GM04504 (cell line): ENCODE measurements at places on chromosomes 1 and 21.

- DNase-seq: no peak
These were observed 113.8 kb upstream of the DNAH14 start for GRCh38 chr1:224815647-224816046.

GRCh38 chr1:7962014-7962335, 464 bp downstream of the PARK7 start:
- DNase-seq: no peak

GRCh38 chr1:43256675-43257570, 12.9 kb upstream of the TMEM125 start:
- DNase-seq: no peak

GRCh38 chr21:35873441-35873840, 186.9 kb downstream of the SETD4 start:
- DNase-seq: no peak

- no peak for DNase-seq
These were observed 303.6 kb downstream of the MATN1 start for GRCh38 chr1:30419831-30420230.

DNA sequence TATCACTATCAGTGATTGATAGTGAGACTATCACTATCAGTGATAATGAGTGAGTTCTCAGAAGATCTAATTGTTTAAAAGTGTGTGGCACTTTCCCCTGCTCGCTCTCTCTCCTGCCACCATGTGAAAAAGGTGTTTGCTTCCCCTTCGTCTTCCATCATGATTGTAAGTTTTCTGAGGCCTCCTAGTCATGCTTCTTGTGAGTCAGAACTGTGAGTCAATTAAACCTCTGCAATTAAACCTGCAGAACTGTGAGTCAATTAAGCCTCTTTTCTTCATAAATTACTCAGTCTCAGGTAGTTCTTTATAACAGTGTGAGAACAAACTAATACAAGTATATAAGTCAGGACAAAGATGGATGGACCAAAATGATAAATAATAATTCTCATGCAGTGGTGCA, 7.0 kb upstream of the IL23R start:
- no peak for DNase-seq

DNA sequence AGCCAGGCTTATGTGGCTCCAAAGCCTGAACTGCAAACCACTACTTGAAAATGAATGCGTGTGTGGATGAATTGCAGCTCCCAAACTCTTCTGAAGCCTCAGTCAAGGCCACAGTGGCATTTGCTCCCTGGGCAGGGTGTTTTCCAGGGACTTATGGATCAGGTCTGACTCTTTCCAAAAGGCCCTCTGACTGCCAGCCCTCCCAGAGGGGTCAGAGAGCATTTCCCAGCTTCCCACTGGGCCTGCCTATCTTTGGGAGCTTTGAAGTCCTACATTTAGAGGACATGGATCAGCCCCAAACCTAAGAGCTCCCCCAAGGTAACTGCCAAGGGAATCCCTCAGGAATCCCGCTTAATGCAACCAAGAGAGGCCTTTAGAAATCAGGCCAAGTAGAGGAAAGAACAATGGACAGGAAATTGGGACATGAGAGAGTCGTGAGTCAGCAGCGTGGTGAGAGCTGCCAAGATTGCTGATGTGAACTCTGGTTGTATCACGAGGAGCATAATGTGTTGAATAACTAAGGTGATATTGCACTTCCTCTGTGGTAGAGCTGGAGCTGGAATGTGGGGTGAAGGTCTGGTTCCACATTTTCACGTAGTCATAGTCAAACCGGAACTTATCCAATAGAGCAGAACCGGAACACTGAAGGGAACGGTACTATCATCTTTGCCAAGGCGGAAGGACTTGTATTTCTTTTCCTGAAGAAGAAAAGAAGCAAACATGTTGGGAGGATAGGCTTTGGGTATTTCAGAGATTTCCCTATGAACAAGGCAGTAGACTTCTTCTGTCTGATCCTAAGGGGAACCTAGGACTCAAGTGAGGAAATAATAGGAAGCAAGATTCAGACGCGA, 99.4 kb upstream of the JUN start:
- DNase-seq: peak; percentile 96

DNA sequence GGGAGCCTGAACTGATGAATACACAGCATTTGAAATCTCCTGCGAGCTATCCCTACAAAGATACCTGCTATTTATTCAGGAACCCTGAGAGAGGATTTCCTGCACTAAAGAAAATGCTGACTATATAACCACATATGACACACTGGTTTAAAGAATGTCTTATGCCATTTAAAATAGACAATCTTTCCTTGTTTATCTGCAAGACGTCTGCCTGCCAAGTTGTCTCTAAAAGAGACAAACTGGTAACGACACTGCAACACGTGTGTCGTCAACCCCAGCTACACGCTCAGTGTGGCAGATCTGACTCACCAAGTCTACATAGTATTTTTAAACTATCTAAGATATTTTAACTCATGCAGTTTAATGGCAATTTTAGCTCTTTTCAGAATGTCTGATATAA, 42.7 kb downstream of the APP start:
- no peak for DNase-seq

- DNase-seq: no peak
These were observed 427.7 kb downstream of the LRRIQ3 start for GRCh38 chr1:73770109-73770905.

GRCh38 chr1:184755226-184756065, 788 bp upstream of the EDEM3 start:
- no peak for DNase-seq

DNA sequence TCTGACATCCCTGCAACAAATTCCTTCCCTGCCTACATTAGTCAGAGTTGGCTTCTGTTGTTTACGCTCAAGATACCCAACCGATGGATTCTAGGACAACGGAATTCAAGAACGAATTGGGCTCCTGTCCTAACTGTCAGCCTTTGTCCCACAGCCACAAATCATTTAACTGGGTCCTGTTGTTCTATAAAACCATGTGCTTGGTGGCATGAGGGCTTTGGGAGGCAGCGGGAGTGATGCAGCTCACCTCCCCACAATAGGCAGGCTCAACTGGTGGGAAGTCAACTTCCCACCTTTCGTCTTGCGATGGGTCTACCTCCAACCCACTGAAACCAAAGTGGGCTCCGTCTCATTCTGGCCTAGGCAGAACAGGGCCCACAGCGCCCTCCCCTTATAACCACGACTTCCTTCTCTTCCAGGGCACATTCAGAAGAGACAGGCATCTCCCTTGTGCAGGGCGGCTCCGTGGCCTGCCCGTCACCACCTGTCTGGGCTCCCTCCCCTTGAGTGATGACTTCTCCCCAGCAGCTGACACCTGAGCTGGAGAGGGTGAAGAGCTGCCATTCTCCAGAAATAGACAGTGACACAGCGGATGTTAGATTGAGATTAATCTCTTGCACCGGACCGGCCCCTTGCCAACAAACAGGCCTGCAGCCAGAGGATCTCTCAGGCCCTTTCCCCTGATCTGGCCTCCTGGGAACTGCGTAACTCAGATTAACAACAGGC, 26.5 kb downstream of the LRRC38 start:
- DNase-seq: no peak

DNA sequence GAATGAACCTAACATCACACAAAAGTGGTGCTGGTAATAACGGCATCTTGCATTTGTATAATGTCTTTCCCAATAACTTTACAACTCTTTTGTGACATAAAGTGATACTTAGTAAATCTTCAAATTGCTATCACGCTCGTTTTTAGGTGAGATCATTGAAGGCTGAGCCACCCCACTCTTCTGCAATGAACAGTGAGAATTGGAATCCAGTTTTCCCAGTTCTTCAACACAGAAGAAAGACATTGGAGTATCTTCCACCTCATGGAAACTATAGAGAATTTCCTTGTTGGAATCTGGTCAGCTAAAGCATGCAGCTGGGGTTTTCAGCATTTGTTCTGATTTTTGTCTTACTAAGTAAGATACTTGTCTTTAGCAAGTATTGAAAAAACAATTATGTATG, 59.9 kb upstream of the NRIP1 start:
- DNase-seq: no peak

GRCh38 chr1:92838519-92838918, 6.7 kb downstream of the RPL5 start:
- no peak for DNase-seq
